KBM-7 (cell line): ENCODE measurements at places on chromosomes 3 and 15.

DNA sequence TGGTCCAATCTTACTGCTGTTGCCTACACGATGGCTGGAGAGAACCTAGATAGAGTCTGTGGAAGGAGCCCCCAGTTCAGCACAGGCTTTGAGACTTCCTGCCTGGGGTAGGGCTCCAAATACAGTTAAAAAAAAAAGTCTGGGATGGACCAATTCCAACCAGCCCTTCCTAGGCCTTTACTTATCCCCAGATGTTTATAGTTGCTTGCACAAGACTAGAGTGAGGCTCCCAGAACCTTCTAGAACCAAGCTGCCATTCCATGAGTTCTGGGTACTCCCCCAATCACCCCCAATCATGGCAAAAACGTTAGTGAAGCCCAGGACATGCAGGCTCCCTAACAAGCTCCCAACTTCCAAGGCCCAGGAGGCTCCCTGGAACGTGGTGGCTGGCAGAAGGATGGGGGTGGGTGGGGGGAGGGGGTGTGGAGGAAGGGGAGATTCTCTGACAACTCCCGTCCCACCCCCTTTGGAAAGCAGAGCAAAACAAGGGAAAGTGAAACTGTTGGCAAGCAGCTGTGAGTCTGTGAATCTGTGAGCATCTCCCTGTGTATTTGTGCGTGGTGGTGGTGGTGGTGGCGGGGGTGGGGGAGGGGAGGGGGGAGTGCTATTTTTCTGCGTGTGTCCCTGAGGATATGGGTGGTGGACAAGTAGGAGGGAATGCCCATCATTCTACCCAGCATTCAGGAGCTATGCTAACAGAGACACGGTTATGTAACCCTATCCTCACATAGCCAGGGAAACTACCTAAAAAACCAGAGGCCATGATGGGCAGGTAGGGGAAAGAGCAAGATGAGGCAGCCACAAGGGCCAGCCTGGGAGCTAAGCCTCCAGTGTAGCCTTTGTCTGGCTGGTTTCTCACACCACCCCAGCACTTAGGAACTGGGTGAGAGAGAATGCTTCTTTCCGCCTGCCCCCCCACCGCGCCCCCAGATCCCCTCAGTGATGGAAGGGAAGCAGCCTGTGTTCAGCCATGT lies 2.0 kb downstream of the MST1R start:
- DNase-seq: no peak

- no peak for DNase-seq
These were observed 18.8 kb downstream of the STAG1 start for GRCh38 chr3:136733317-136733833.

DNA sequence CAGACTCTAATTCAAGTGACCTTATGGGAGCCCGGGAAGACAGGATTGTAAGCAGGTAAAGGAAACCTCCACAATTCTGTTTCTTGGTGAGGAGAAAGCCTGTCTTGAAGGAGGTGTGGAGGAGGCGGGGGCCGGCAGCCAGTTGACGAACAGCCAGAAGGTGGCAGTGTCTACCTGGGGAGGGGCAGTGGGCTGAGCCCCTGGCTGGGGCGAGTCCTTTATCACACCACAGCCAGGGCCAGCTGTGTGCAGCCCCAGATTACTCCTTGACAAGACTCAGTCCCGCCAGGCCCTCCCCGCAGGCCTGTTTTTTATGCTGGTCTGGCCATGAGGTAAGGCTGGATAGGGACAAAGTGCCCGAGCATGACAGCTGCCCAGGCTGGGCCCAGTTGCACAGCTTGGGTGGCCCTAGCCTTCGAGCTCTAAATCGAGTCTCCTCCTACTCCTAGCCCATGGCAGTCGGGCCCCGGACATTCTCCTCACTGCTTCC lies 40.9 kb upstream of the IDH2 start:
- DNase-seq: peak; percentile 90

DNA sequence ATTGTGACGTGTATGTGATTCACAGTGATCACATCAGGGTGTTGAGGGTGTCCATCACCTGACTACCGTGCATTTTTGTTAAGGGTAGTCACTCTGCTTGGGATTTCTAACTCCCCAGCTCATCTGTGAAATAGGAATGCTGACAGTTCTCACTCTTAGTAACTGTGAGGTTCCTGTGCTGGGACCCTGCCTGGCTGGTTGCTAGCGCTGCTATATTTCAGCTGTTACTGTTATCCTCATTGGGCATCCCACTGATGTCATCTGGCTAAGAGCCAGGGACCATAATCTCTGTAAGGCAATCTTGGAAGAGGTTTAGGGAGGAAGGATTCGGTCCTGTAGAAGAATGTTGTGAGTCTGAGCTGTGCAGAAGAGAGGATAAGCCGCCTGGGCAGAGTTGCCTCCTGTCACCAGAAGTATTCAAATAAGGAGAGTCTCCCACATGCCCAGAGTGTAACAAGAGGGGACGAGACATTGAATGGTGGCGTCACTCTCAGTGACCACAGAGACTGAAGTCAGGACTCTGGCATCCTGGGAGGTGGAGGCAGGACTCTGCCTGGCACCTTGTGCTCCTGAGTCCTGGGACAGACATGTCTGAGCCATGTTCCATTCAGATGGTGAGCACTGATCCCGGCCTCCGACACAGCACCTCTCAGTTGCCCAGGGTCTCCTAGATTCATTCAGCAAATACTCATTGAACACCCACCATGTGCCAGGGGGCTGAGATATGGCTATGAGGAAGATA lies 52.2 kb downstream of the FBLN2 start:
- no peak for DNase-seq

- DNase-seq: peak; percentile 16
These were observed 32.3 kb downstream of the SLCO3A1 start for GRCh38 chr15:91885714-91886270.

GRCh38 chr15:94273826-94274225 lies 42.5 kb downstream of the MCTP2 start:
- no peak for DNase-seq

- no peak for DNase-seq
These were observed 32.1 kb upstream of the RPS17 start for GRCh38 chr15:82572311-82572710.

- DNase-seq: no peak
These were observed 12.8 kb upstream of the ROBO2 start for GRCh38 chr3:77026904-77027634.

DNA sequence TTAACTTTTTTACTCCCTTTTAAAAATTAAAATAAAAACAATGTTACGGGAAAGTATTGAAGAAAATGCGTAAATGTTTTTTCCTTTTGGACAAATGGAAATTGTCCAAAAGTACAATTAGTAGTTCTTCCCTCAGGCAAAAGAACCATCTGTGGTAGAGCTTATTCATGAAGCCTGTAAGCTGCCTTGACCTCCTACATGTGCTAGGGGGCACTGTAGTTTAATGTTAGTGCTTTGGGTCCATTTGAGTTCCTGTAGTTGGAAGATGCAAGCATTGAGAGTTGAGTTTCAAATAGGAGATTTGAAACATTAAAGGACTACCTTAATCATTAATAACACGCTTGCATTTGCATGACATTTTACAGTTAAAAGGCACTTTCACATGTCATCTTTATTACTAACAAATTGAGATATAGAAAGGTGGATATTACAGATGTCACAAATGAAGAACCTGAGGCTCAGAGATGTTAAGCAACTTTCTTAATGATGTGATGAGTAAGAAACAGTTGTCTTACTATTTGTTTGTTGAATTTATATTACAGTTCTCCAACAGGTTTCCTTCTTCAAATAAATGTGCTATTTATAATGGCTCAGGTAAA lies 1.8 kb upstream of the ZNF385D start:
- peak; percentile 23 for DNase-seq

GRCh38 chr3:27201492-27201891 lies 167.7 kb downstream of the NEK10 start:
- no peak for DNase-seq

GRCh38 chr3:183222631-183223235 lies 30.3 kb upstream of the B3GNT5 start:
- no peak for DNase-seq

DNA sequence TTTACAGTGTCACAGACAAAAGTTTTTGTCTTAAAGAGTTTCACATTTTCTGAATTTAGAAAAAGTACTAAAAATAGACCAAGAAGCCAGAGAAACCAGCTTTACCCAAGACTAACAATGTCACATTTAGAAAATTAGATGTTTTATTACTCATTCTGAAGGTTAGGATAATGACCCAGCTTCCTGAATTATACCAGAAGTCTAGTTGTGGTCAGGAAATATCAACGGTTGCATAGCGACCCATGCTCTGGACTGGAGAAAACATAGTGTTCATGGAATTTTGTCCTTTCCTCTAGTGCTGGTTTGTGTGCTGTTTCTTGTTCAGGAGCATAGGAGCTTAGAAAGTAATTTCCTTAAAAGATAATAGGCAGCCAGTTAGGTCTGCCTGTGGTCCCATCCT lies 59.0 kb downstream of the DPPA2 start:
- DNase-seq: peak; percentile 57

- DNase-seq: no peak
These were observed 100.8 kb downstream of the KLF13 start for GRCh38 chr15:31427411-31427810.

DNA sequence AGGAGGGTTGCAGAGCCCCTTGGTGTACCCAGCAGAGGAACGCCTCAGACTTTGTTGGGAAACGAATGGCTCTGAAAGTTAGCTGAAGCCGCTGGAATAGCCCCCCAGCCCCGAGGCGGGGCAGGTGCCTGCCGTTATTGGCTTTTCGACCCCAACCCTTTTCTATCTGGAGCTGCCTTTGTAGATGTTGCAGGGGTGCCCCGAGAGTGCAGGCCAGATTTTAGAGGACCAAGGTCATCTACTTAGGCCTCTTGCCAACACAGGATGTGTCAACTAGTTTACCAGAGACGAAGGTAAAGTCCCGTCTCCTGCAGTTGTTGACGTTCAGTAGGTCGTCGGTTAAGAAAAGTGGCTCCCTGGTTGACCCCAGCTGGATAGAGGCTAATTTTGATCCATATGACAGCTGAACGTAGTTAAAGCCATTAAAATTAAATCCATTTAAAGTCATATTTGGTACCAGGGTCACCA lies 579 bp upstream of the UBE3A start:
- DNase-seq: no peak

DNA sequence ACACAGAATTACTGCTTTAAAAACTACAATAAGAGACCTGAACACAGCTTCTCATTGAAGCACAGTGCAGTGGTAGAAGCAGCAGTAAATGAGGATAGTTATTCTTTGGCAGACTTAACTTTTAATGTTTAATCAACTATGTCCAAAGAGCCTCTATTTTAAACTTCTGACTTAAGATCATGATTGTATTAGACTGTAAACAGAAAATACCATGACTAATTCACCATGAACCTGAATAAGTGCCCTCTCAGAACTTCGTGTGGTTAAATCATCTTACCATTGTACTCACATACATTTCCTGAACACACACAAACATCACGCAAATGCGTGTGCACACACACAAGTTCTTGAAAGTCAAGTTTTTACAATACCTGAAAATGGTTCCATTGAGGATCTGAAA lies 13.9 kb downstream of the CEP152 start:
- no peak for DNase-seq

GRCh38 chr3:99175276-99175812 lies 273.8 kb upstream of the DCBLD2 start:
- no peak for DNase-seq

DNA sequence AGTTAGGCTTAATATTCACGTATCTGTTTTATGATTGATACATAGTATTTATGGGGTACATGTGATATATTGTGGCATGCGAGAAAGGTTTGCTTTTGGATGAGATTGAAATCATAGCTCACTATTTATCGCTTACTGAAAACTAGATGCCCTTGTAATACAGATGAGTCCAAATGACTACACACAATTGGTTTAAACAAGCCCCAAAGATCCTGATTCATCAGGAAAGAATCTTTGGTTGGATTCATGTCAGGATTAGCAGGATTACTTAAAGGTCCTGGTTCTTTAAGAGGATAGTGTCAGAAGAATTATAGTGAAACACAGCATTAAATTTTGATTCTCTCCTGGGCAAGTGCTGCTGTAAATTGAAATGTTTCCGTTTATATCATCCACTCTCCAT lies 18.6 kb upstream of the AADAC start:
- DNase-seq: no peak

GRCh38 chr3:49316696-49317457 lies 23.0 kb downstream of the USP4 start:
- no peak for DNase-seq

DNA sequence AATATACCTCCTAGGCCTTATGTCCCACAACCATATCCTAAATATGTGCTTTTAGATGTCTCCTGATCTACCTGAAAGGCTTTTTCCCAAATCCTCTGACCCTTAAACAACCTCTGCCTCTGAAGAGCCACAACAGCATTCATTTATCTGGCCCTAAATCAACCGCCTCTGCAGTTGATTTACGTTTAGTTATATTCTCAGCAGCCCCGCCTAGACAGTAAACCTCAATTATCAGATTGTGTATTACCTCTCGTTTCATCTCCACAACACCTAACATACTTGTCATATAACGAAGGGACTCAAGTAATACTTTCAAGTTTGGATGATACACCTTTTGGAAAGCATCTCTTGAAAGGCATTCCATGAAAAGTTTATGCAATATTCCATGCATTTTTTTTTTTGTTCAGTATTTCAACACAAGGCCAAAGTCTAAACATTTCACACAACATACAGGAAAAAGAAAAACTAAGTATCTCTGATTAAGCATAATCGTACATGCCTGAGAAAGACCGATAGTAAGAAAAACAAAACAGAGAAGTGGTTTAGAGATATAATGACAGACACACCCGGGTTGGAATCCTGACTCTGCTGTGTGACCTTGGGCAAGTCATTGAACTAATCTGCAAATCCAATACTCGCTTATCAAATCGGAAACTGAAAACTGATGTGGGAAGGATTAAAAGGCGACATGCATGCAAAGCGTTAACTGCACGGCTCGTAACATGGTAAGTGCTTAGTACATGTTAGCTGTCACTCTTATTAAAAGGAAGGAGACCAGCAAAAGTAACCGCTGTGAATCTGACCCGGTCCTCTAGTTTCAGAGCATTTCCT lies 778 bp downstream of the CRBN start:
- no peak for DNase-seq

DNA sequence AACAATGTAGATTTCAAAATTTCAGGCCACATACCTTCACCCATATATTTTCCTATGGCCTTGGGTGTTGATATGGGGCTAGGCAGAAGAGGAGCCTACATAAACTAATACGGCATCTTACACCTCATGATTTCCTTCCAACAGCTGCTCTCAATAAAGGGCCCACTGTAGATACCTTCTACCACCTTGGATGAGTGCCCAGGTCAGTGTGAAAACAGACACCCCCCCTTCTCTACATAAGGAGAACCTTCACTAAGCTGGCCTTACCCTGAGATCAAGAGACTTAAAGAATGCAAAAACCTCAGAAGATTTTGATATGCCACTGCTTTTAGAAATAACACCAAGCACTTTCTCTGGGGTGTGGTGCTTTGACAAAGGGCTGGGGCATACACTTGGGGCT lies 42.7 kb downstream of the SH3BP5 start:
- DNase-seq: no peak

DNA sequence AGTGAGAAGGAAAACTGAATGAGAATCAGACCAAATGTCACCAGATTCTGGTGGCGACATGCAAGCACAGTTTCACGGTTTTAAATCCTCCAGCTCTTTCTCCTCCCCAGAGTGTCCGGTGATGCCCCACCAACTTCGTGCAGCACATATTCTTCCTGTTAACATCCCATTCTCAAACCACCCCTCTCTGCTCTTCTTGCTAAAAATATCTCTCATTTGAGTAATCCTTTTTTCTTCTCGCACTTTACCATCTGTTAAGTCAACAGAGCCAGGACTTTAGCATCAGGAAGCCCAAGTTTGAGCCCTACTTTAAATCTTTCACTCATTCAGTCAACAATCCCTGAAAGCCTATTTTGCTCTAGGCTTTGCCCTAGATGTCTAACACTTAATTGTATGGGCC lies 68.2 kb upstream of the VGLL4 start:
- DNase-seq: no peak
